ENCODE measurements at places on chromosomes 4 and X.

GRCh38 chr4:69749771-69750170 is 10.6 kb downstream of the SULT1B1 start:
- no peak for DNase-seq

GRCh38 chr4:72448231-72448630 is 120.8 kb downstream of the ADAMTS3 start:
- no peak for DNase-seq

- DNase-seq = no peak
Observed at GRCh38 chr4:140472156-140472555, 25.9 kb downstream of the MGAT4D start.

DNA sequence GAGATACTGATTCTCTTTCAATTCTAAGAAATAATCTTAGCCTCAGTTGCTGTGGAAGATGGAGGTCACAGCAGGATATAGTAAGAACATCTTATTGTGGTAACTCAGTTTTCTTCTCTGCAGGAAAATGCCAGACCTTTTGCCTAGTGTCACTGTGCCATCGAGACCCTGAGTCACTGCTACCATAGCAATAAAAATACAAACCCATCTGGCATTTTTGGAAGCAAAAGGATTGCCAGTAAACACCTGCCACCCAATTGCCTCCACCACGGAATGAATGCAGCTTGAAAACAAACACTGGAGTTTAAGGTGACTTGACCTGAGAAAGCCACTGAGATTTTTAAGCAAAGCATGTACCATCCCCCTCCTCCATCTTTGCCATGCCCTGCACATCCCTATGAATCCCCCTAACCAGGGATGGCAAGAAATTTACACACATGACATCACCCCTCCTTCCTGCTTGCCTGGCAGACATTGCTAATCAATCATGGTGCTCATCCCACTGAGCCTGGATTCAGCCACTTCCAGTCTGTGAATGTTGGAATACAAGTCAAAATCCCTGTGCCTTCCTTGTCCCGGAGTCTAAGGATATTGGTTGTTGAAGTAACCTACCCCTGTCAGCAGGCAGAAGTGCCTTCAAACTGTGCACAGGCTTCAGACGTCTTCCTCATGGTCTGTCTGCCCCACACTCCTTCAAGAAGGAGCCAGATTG is 59.6 kb upstream of the MAMLD1 start:
- DNase-seq = no peak

DNA sequence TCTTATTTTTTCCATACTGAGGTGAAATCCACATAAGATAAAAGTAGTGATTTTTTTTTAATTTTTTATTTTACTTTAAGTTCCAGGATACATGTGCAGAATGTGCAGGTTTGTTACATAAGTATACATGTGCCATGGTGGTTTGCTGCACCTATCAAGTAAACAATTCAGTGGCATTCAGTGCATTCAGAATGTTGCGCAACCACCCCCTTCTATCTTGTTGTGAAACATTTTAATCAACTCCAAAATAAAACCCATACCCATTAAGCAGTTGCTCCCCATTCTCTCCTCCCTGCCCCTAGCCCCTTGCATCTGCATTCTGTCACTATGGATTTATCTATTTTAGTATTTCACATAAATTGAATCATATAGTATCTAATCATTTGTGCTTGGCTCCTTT is 121.2 kb downstream of the KLHL13 start:
- no peak for DNase-seq

- DNase-seq = no peak
Observed at GRCh38 chr4:174581901-174582300, 59.6 kb upstream of the HPGD start.

DNA sequence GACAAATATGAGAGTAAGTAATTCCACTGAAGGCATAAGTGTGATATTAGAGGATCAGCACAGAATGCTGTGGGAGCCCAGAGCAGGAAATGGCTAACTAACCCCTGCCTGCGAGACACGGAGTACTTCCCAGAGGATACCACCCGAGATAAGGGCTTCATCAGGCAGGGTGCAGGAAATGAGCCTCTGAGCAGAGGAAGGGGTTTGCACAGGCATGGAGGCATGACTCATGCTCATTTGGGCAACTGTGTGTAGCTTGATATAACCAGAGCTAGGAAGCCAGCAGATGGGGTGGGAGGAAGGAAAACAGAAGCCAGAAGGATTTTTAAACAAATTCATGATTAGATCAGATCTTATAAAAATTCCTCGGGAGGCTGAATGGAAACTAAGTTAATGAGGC is 70.0 kb upstream of the TSPAN5 start:
- peak; percentile 61 for DNase-seq

GRCh38 chr4:100982345-100982744 is 365.0 kb downstream of the PPP3CA start:
- DNase-seq = no peak
